Neural progenitor cell (in vitro differentiated cells): ENCODE measurements at places on chromosomes 13 and 19.

GRCh38 chr13:43963726-43964125 lies 84.0 kb downstream of the LACC1 start:
- peak; percentile 22 for DNase-seq

- DNase-seq = peak; percentile 80
Observed at GRCh38 chr19:47444388-47444821, 25.1 kb upstream of the MEIS3 start.

DNA sequence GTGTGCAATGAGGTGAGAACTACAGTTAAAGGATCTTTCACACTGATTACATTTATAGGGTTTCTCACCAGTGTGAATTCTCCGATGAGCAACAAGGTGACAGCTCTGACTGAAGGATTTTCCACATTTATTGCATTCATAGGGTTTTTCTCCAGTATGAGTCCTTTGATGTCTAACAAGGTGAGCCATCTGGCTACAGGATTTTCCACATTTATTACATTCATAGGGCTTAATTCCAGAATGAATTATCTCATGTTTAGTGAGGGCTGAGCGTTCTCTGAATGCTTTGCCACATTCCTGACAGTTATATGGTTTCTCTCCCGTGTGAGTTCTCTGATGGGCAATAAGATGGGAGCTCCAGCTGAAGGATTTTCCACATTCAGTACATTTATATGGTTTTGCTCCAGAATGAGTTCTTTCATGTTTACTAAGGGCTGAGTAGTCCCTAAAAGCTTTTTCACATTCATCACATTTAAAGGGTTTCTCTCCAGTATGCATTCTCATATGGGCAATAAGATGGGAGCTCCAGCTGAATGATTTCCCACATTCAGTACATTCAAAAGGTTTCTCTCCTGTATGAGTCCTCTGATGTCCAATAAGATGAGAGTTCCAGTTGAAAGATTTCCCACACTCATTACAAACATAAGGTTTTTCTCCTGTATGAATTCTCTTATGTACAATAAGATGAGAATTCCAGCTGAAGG lies 4.4 kb upstream of the C19orf18 start:
- DNase-seq = no peak

DNA sequence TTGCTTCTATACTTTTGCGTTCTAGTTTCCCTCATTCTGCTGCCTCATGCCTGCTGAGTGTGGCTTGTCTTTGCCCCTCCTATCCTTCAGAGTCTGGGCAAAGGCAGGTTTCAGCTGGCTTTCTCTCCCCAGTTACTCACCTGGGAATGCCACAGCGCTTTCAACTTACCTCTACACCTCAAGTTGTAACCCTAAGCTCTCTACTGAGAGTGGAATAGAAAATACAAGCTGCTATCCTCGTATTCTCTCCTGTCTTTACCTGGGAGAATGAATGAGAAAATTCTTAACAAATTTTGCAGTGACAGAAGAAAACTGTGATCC lies 316.3 kb upstream of the KLF12 start:
- no peak for DNase-seq

GRCh38 chr13:44296856-44297255 lies 76.8 kb upstream of the SERP2 start:
- DNase-seq = no peak

GRCh38 chr19:46950526-46951170 lies 69.0 kb upstream of the NPAS1 start:
- DNase-seq = no peak

GRCh38 chr13:97003071-97003470 lies 8.8 kb upstream of the OXGR1 start:
- no peak for DNase-seq

GRCh38 chr19:18809149-18809868 lies 18.2 kb upstream of the COMP start:
- DNase-seq = no peak

- no peak for DNase-seq
Observed at GRCh38 chr19:5011476-5012238, 42.7 kb downstream of the KDM4B start.
